ENCODE measurements at places on chromosomes 7 and 10. TPM values are rescaled to one million over a fixed set of nuclear protein-coding genes. Genes with fewer than 3 reads are reported as not detected.

Gene TRIL
- total RNA-seq = not detected

Gene TEX36
- total RNA-seq = not detected

DNA sequence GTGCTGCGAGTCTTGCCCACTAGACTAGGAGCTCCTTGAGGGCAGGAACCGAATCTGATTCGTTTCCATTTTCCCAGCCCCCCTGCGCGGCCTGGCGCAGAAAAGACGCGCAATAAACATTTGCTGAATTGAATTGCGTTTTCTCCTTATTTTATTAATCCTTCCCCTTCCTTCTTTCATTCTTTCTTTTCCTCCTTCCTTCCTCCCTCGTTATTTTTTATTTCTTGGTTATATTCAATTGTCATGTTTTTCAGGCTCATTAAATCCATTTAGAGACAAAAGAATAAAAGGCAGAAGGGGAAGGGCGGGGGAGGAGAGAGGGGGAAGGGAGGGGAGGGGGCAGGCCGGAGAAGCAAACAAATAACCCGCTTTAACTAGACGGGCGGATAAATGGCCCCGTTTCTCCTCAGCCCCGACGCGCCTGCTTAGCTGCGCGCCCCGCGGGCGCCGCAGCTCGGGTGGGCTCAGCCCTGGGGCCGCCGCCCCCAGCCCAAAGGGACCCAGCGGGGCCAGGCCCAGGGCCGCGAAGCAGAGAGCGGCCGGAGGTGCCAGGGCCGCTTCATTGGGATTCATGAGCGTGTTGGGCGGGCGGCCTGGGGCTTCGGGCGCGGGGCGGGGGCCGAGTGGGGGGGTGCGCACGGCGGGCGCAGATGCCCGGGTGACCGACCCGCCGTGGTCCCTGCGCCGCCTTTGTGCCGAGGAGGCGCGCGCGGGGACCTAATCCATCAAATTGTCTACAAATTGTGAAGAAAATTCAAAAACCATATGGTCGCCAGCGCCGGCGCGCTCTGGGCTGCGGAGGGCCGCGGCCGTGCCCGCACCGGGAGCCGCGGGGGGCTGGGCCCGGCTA, 5.0 kb downstream of the LBX1 start:
- DNase-seq = no peak

- DNase-seq = no peak
Observed at GRCh38 chr7:134996097-134996550, 9.8 kb downstream of the AGBL3 start.

GRCh38 chr7:158447506-158448171, 140.0 kb downstream of the PTPRN2 start:
- no peak for DNase-seq

DNA sequence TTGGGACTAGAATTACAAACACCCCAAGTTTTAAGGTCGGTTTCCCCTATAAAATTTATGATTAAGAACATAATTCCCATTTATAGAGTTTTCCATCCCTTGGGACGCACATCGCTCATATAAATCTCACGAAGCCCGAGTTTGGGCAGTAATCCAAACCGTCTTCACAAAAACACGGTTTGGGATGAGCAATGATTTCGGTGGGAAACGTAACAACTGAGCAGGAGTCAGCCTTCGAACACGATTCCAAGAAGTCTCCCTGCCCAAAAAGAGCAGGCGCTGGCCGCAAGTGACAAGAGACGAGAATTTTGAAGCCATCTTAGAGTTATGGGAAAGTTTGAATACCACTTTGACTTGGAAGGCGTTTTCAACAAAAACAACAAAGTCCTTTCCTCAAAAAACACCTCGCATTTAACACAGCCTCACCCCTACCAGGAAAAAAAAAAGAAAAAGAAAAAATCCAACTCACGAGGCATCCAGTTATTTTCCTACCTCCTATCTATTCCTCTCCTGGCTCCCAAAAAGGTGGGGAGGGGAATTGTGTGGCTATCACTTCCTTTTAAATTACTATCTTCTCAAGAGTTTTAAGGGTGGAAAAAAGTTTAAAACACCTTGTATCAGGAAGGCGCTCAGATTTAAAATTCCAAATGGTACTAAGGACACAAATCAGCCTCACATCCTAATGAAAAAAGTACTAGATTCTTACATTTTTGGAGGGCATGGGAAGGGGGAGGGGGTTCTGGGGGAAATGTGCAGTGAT, 1.6 kb downstream of the SEPHS1 start:
- DNase-seq = peak; percentile 39

- peak; percentile 52 for DNase-seq
Observed at GRCh38 chr10:61786728-61787127, 114.8 kb upstream of the ARID5B start.

DNA sequence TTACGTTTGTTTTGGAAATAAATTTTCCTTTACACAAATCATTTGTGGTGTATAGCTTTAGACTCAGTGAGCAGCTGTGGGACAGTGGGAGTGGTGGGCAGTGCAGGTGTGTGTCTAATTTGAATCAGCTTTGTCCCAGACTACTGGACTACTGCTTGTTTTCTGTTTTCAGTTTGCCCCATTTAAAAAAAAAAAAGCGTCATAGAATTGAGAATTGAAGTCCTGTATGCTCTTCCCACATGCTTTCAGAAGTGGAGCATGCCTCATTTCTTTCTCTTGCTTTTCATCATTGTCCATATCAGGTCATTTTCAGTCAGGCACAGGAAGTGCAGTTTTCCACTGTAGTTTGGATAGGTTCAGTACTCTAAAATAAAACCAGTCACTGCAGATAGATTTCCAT, 66.1 kb downstream of the SHH start:
- DNase-seq = no peak

DNA sequence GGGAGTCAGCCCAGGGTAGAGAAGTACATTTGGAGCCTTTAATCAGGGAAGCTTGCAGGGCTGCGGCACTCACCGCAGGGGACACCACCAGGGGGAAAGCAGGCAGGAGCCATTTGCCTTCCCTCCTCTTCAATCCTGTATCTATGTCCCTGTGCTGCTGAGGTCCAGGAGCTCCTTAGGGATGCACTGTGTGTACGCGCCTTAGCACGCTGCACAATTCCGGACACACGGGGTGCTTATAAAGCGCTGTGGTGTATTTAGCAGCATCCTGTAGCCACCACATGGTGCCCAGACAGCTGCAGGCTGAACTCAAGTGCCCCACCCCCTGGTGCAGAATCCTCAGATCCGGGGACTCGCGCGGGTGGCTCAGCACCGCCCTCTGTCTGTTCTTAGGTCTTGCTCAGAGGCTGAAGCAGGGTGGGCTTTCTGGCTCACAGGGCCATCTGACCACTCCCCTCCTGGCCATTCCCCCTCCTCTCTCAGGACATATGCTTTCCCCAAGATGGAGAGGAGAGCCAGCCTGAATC, 421.4 kb downstream of the SDK1 start:
- no peak for DNase-seq

GRCh38 chr7:139775829-139776266, 1.9 kb downstream of the HIPK2 start:
- DNase-seq = peak; percentile 81

GRCh38 chr7:95718577-95719410, 53.6 kb upstream of the DYNC1I1 start:
- no peak for DNase-seq

DNA sequence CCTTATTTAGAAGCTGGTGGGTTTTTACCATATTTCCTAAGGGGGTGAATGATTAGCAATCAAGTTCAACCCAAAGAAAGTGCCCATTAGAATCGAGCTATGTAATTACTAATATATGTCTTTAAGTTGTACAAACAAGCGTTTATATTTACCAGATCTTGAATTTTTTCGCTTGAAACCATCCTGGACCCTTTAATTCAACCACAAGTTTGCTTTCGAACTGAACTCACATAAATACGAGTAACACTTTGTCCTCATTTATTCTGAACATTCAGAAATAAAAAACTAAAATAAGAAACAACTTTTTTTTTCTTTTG, 1.5 kb downstream of the SRI start:
- no peak for DNase-seq

- DNase-seq = no peak
Observed at GRCh38 chr7:142709921-142710320, 39.4 kb upstream of the PRSS1 start.

DNA sequence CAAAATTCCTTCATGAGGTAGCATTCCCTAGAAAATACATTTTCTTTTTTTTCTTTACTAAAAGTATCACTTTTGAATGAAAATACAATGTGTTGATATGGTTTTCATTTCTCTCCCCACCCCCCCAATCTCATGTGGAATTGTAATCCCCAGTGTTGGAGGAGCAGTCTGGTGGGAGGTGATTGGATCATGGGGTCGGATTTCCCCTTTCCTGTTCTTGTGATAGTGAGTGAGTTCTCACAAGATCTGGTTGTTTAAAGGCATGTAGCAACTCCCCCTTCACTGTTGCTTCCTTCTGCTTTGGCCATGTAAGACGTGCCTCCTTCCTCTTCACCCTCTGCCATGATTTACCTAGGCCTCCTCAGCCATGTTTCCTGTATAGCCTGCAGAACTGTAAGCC, 790.3 kb upstream of the KCND2 start:
- DNase-seq = no peak
